ENCODE measurements at places on chromosomes 2 and 18.
A peak's percentile ranks its signal among the peaks of the same experiment; 100 is the strongest.

DNA sequence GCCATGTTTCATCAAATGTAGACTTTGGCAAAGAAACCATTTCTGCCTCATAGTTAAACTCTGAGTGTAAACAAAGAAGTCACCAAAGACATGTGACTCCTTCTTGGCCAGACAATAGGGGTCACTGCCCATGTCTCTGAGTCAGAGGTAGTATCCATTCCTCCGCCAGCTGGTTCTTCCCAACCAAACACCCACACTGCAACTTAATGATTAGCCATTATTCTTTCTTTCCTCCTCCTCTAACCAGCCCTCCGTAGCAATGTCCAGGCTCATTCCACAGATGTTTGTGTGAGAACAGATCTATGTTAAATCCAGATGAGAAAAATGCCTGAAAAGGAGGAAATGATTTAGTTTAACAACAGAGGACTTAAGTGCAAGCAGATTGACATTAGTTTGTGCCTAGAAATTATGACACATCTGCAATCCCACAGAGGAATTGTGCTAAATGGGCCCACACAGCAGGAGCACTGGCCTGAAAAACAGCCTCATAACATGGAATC lies 127.9 kb upstream of the SH3BP4 start:
- peak; percentile 86 for DNase-seq

DNA sequence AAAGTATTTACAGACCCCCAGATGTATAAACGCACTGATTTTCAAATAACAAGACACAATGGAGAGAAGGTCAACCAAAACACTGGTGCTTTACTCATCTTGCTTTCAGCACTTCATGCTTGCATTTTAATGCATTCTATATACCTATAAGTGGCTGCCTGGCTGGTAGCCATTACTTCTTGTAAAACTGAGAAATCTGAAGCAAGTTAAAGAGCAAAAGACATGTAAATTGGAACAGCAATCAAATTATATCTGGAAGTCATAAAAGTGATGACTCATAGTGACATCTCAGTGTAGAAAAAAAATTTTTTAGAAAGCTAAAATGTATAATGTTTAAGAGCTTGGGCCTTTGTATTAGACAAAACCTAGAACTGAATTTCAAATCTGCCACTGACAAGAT lies 106.2 kb downstream of the CCDC141 start:
- DNase-seq, result no peak

DNA sequence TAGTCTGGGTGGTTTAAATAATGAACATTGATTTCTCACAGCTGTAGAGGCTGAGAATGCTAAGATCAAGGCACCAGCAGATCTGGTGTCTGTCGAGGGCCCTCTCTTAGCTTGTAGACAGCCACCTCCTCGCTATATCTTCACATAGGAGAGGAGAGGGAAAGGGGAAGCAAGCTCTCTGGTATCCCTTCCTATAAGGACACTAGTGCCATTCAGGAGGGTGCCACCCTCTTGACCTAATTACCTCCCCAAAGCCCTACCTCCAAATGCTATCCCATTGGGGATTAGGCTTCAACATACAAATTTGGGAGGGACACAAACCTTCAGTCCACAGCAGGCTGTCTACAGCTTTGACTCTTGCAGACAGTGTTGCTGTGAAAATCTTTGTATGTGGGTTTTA lies 76.7 kb downstream of the BOLA3 start:
- DNase-seq, result no peak

- DNase-seq, result peak; percentile 24
Observed at GRCh38 chr2:102950371-102950946, 188.6 kb downstream of the TMEM182 start.

DNA sequence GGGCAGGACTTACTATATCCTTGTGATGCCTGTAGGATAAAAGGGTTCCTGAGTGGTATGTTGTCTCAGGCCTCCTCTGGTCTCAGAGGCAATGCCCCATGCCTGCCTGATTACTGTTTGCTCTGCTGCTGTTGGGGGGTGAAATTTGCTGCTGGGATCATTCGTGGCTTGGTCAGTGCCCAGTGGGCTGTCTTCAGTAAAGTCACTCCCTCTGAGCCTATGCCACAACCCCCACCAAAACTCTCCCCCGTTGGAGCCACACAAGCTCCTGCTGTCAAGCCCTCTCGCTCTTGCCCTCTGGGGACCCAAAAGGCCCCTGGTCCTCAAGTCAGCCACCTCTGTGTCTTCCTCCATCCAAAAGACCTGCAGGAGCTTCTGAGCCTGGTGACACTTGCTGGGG lies 38.6 kb upstream of the TGIF1 start:
- DNase-seq, result no peak

GRCh38 chr18:58691256-58691655 lies 20.0 kb downstream of the MALT1 start:
- no peak for DNase-seq

GRCh38 chr2:237213315-237214022 lies 127.8 kb downstream of the COPS8 start:
- DNase-seq, result peak; percentile 91

GRCh38 chr2:167293172-167293781 lies 405.0 kb downstream of the XIRP2 start:
- peak; percentile 23 for DNase-seq

- DNase-seq, result no peak
Observed at GRCh38 chr18:21762181-21762772, 21.7 kb downstream of the MIB1 start.

DNA sequence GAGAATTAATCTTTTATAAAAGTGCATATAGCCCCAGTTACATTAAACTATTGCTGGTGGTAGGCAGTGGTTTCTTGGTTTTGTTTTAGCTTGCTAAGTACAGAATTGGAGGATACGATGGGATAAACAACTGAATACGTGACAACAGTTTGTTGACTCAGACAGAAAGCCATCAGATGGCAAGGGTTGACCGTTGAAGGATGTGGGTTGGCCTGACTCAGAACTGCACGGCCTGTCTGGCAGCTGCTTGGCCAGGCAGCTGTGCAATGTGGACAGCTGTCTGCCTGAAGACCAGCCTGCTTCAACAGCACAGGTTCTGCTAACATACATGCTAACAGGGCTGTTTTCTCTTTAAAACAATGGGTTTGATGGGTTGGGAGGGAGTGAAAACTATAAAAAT lies 46.6 kb downstream of the PRKRA start:
- DNase-seq, result peak; percentile 79

DNA sequence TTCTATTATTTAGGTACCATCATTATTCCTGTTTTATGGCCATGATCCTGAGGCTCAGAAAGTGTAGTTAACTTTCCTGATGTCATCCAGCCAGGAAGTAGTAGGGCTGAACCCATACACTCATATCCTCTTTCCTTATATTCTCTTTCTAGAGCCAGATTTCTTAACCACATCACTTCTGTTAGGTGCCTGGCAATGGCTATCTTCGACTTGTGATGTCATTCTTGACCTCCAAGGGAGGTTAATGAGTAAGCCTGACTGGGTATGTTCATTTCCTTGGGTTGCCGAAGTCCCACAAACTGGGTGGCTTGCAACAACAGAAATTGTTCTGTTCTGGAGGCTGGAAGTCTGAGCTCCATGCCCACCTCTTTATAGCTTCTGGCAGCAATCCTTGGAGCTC lies 43.4 kb downstream of the ITGB6 start:
- peak; percentile 68 for DNase-seq

DNA sequence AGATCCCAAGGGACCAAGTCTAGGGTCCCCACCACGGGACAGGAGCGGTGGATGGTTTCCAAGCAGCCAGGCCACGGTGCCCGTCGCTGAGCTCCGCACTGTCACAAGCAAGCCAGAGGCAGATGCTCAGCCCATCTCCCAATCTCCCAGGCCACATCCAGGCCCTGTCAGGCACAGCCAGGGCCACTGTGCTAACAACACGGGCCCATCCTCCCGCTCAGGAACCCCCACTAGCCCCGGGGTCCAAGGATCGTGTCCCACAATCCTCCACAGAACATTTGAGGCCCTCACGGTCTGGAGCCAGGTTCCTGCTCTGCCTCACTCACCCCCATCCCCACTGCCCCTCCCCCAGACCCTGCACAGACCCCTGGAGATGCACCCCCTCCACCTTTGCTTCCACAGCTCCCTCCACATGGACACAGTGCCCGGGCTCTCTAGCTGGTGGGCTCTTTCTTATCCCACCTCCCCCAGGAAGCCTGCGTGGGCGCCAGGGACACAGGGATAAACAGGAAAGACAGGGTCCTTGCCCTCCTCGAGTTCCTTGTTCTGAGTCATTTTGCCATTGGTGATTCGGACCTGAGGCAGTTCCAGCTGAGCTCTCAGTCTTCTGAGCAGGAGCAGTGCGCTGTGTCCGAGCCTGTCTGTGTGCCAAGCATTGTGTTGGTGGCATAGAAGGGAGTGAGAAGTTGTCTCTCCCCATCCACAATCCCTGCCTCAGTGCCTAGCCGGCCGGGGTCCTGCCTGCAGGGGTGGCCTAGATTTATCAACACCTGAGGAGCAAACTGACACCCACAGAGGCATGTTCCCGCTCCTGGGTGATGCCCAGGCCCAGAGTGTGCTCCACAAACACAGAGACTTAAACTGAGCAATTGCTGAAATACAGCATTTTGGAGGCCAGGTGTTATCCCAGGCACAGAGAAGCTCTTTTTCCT lies 7.0 kb downstream of the CROCC2 start:
- no peak for DNase-seq

DNA sequence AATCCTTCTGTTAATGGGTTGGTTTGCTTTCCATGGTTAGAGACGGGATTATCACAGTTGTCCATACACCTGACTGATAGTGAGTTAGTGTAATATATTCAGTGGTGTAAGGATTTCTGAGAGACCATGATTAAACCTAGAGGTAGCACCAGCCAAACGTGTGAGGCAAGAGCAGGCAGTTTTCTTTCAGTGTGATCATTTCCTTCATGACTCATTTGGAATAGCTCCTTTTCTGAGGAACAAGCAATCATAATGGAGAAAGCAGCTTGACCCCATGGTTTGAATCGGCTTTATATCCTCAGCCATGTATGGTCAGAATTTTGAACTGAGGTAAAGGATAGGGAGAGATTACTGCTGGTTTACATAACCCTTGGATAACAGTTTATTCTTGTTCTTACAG lies 2.9 kb downstream of the MXD1 start:
- DNase-seq, result peak; percentile 78

GRCh38 chr2:69011611-69012157 lies 1.3 kb upstream of the ANTXR1 start:
- DNase-seq, result no peak

GRCh38 chr2:226159875-226160479 lies 639.6 kb downstream of the IRS1 start:
- DNase-seq, result no peak

- no peak for DNase-seq
Observed at GRCh38 chr2:136332436-136333095, 214.6 kb upstream of the CXCR4 start.

- no peak for DNase-seq
Observed at GRCh38 chr2:207934720-207935119, 90.6 kb downstream of the PLEKHM3 start.

GRCh38 chr2:120749506-120750431 lies 14.1 kb downstream of the GLI2 start:
- DNase-seq, result no peak

DNA sequence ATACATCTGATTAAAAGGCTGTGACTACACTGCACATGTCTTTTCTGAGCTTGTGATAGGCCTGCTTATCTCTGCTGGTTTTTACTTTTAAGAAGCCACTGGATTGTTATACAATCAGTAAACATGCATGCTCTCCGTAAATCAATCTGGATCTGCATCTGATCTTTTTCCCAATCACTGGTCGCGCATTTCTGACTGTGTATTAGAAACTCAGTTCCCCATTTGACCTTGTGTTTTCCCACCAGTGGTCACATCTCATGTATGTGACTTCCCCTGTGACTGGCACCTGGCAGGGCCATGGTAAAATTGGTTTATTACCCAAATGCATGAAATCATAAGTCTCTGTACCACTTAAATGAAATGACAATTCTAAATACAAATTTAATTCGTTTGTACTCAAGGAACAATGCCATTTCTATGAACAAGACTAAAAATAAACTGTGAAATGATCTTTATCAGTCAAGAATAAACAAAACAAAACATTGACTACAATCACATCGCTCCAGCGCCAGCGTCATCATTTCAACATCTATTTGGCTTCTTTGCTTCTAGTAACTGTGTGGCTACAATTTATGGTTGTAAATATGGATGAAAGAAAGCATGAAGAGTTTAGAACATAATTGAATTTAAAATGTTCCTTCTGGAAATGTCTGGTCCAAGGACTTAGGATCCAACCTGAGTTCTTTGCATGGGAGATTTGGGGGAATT lies 396.6 kb upstream of the TRIB2 start:
- no peak for DNase-seq

- DNase-seq, result no peak
Observed at GRCh38 chr2:142885543-142885942, 8.1 kb downstream of the KYNU start.

GRCh38 chr2:55896633-55897032 lies 26.9 kb downstream of the EFEMP1 start:
- DNase-seq, result no peak

- DNase-seq, result no peak
Observed at GRCh38 chr2:98216616-98217015, 129.6 kb upstream of the CNGA3 start.

GRCh38 chr2:191933307-191934105 lies 86.6 kb upstream of the CAVIN2 start:
- DNase-seq, result peak; percentile 65

- DNase-seq, result no peak
Observed at GRCh38 chr18:25169701-25170100, 182.3 kb downstream of the ZNF521 start.

DNA sequence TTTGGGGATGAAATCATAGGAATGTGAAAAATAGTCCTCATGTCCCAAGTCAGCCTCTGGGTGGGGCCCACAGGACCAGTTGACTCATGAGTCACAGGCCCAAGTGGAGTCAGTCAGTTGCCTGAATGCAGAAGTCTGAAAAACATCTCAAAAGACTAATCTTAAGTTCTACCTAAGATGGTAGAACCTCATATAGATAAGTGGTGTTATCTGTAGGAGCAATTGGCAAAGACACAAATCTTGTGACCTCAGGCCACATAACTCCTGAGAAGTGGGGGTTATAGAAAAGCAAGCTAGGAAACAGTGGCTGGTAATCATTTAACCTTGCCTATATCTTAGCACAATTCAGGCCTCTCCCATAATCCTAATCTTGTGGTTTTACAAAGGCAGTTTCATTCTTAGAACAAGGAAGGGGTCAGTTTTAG lies 257.1 kb upstream of the SPOPL start:
- DNase-seq, result peak; percentile 4

DNA sequence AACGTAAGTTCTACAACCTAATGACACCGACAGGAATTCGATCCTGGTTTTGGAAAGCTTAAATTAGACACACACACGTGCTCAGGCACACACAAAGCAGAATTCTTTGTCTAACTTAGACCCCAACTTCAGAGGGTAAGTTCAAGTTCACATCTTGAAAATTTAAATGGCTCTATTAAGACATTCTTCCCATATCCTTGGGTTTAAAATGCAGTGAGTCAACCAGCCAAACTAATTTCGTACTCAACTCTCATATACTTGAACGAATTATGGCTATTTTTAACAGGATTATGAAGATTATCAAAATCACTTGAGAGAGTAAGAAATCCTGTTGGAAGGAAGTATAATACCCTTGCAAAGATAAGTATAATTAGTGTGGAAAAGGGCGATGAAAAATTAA lies 53.2 kb upstream of the ARL4C start:
- no peak for DNase-seq
